ENCODE measurements at places on chromosomes 4 and X. TPM values are rescaled to one million over a fixed set of nuclear protein-coding genes. Genes with fewer than 3 reads are reported as not detected.
A peak's percentile ranks its signal among the peaks of the same experiment; 100 is the strongest.

The CNGA1 gene
- not detected for total RNA-seq

- no peak for DNase-seq
These were observed 976 bp downstream of the PHKA1 start for GRCh38 chrX:72713130-72713529.

The ATOH1 gene
- not detected for total RNA-seq

DNA sequence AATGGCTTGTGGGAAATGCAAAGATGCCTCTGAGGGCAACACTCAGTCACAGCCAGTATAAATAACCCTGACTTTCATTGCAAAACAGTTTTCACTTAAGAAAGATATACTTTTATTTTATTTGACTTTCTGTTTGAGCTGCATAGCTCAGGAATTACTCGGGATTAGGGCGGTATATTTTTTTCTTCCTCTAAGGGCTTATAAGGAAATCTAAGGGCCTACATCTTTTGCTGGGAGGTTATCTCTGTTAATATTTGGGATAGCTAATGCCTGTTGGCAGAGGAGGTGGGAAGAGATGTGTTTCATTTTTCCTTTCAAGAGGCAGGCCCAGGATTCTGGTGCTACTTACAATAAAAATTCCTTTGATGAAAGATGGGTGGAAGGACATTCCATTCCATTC, 28.8 kb upstream of the EGFL6 start:
- no peak for DNase-seq

- DNase-seq: no peak
These were observed 59.8 kb downstream of the ABCB7 start for GRCh38 chrX:75096331-75096730.

The NPY2R gene
- not detected for total RNA-seq

- no peak for DNase-seq
These were observed 18.3 kb upstream of the ADAMTS3 start for GRCh38 chr4:72587334-72587733.

The LNX1 gene
- not detected for total RNA-seq

The CT45A1 gene
- not detected for total RNA-seq

The GBA3 gene
- not detected for total RNA-seq

GRCh38 chr4:144579411-144580030, 66.4 kb upstream of the HHIP start:
- DNase-seq: no peak

DNA sequence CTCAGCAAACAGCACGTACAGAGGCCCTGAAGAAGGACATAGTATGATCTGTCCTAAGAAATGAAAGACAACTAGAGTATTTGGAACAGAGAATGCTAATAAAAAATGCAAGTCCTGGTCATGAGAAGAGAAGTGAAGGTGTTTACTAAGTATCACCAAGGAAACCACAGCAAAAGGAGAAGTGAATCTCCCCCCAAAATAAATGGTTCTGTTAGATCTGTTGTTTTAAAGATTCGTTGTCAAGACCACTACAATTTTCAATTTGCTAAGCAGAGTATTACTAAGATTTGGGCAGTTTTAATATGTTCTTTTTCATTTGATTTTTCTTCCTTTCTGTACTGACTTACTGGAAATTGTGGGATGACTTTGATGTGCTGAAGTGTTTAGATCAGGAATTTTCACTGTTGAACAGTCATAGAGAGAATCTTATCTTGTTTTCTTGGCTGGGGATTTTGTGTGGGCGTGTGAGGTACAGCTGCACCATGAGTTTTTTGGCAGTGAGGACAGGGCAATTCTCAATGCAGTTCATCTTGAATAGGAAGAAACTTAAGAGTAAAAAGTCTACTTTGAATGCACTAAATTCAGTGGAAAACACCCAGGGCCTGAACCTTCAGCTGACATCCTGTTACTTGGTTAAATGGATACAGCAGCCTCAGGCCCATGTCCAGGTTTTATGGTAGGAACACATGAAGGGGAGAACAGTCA, 132.2 kb downstream of the STIM2 start:
- peak; percentile 26 for DNase-seq

Data from activated B cell treated with CpG ODN at 0.5 μM for 24 hours (primary cell).